HFF-Myc (cell line): ENCODE measurements at places on chromosomes 3 and 15.

- no peak for DNase-seq
Measured at GRCh38 chr15:85752491-85752961, 42.2 kb downstream of the KLHL25 start.

GRCh38 chr3:46030626-46031025 is 3.3 kb upstream of the XCR1 start:
- no peak for DNase-seq

DNA sequence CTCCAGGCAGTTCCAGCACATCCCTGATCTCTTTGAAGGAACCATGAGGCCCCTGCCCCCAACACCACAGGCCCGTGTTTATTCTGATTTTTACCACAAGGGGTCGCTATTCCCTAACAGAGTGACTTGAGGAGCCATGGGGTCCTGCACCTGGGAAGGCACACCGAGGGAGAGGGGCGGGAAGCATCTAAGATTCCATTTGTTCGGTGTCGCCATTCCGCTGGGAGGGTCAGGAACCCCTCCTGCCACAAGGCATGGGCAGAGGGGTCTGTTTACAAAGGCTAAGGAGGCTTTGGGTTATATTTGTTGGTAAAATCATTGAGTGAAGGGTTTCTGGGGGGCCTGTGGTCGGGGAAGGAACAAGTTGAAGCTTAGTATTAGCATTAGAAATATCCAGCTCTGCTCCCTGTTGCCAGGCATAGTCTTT is 77.1 kb downstream of the WDR76 start:
- DNase-seq: peak; percentile 31

GRCh38 chr3:129245141-129245540 is 4.3 kb upstream of the COPG1 start:
- no peak for DNase-seq

- no peak for DNase-seq
Measured at GRCh38 chr3:196501316-196502044, 2.1 kb downstream of the RNF168 start.

- DNase-seq: no peak
Measured at GRCh38 chr3:38138349-38139190, at the start of gene MYD88. MYD88 (plus strand) TSS chr3:38138661; CDS start chr3:38138701, 40 bp downstream.

DNA sequence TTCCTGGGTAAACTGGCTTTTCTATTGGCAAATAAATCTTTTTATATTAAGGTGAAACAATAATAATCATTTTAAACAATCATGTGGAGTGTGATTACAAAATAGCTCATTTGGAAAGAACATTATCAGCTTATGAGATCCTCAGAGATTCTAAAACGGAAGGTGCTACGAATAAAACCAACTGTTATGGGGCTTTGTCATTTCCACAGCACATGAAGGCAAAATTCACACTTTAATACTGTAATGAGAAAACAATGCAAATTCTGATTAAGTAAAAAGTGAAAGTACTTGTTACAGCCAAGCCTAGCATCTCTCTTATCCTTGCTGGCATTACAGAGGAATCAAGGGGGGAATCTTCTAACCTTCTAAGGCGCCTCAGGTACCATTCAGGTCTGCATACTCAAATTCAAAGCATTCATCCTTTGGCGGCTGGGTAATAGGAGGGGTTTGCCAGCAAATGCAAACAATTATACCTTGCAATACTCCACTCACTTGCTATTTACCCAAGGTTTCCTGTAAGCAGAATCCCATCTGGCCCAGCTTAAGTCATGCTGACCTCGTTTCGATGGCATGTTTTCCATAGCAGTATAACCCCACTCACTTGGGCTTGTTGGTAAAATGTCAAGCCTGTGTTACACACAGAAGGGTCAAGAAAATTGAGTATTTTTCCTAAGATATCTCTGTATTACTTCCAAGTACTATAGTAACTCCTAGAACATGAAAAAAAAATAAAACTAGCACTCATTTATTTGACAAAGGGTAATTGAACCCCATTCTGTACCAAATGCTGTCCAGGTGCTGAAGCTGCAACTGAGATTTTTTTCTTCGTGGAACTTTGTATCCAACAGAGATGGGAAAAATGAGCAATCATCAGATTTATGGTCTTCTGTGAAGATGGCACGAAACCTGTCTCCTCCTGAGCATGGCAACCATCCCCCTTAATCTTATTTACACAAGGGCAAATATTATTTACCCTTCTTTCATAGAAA is 183.7 kb upstream of the LMCD1 start:
- no peak for DNase-seq

DNA sequence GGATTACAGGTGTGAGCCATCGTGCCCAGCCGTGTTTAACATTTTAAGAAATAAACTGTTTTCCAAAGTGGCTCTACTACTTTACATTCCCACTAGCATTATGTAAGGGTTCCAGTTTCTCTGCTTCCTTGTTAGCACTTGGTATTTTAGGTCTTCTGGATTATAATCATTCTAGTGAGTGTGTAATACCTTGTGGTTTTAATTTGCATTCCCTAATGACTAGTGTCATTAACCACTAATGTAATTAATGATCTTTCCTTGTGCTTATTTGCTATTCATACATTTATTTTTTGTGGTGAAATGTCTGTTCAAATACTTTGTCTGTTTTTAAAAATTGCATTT is 30.7 kb downstream of the ARIH2 start:
- no peak for DNase-seq

DNA sequence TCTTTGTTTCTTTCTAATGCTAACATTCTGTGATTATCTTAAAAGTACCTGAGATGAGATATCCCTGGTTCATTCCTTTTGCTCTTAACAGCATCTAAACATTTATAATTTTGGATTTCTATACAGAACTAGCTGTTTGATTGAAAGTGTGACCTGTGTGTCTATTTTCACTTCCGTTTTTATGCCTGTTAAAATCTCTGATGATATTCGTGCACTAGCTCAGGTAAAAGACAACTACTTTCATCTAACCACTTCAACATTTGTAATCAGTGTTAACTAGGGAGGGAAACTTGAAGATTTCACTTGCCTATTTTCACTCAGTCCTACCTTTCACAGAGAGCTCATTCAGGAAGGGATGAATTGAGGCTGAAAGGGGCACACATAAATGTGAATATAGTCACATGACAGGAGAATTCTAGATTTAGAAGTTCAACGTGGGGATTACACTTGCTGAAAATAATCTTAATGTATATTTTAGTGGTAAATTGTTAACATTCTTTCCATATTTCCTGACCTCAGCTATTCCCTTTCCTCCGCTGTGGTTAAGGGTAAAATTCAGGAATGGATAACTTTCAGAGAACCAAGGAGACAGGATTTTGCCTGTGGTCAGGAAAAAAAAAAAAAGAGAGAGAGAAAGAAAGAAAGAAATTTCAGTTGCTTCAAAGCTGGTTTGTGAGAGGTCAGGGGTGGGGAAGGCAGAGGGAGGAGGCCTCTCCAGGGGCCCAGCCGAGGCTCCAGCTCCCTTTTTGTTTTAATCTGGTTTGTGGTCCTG is 159.8 kb upstream of the TSC22D2 start:
- DNase-seq: peak; percentile 82

DNA sequence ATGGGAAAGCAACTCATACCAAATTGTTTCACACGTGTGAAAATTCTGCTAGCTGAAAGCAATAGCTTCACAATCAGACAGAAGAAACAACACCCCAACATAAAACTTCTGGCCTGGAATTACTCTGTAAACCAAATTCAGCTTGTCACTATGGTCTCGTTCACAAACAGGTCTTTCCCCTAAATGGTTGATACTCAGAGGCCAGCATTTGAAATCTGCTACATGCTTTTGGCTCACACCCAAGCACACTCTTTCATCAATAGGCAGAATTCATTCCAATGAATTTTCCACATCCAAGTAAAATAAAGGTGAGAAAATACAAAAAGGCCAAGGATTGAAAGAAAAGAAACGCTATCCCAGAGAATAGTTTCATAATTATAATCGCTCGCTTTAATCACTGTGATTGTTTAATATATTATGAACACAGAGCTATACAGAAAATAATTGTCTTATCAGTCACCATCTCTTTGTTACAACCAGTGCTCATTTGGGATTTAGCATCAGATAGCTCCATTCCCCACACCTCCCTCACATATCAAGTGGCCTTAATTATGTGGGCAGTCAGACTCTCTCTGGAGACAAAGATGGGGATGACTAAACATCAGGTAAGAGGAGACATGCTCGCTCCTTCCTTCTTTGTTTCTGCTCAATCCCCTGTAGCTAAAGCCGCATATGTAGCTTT is 503.8 kb upstream of the ARRDC4 start:
- no peak for DNase-seq

DNA sequence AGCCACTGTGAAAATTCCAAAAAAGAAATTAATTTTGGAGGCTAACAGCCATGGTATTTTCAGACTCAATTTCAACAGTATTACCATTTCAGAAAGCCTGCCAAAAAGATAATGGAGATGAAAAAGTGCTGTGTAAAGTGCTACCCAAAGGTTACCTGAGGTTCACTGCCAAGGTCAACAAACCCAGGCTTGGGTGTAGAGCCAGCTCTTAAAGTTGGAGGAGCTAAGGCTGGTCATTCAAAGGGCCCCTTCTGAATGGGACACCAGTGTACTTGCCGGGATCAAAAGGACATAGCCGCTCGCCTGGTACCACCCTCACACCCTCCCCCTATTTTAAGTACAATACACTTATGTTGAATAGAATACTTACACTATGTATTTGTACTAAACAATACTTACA is 64.5 kb downstream of the ETV5 start:
- no peak for DNase-seq

DNA sequence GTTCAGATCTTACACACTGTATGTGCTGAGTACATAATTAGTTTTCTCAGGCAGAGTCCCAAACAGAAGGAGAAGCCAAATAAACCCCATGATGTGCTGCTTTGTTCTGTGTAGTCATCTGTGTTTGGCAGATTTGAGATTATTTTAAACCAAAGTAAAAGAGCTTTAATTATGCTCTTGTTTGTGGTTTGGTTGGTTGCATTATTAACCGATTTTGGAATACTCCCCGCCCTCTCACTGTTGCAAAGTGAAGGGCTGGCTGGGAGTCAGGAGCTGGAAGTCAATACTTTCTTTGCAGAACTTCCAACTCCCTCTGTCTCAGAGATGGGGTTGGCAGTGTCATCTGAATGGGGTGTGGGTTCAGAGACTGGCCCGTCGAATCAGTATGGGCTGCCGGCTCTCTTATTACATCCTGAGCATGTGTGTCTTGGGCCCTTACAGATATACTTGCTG is 34.4 kb downstream of the SLCO3A1 start:
- DNase-seq: no peak

GRCh38 chr15:90376789-90377188 is 11.3 kb upstream of the IQGAP1 start:
- no peak for DNase-seq

GRCh38 chr15:26083457-26083856 is 220.3 kb upstream of the ATP10A start:
- no peak for DNase-seq
